ENCODE measurements at places on chromosomes 5 and 9.

GRCh38 chr5:148443998-148444397, 60.2 kb downstream of the FBXO38 start:
- DNase-seq, result peak; percentile 52

DNA sequence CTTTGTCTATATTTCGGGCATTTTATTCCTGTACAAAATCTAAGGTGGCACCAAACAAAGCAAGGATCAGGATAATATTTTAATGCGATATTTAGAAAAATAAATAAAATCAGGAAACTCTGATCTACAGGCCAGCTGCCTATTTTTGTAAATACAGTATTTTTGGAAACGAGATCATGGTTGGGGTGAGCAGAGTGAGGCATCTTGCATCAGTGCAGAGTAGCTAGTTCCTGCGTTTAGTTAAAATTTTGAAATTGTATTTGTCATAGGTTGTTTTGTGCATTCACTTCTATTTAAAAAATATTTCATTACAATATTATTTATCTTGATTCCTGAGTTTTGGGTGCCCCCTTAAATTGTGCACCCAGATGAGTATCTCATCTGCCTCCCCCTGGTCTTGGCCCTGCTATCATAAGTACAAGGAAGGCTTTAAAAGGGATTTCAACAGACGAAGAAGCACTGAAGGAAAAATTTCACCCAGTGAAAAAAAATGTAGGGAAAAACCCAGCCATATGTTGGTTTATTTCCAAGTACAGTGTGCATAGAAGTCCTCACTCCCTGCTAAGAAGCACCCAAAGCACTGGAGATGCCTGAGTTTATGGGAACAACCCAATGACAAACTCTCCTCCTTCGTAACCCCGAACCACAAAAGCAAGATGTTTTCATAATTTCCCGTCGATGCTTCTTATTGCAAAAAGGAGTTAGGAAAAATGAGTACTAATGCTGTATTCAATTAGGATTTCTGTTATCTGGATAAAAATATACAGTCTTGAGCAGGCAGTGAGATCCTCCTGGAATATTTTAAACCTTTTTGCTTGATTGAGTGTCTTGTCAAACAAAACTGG, 304.7 kb upstream of the CLINT1 start:
- DNase-seq, result no peak

DNA sequence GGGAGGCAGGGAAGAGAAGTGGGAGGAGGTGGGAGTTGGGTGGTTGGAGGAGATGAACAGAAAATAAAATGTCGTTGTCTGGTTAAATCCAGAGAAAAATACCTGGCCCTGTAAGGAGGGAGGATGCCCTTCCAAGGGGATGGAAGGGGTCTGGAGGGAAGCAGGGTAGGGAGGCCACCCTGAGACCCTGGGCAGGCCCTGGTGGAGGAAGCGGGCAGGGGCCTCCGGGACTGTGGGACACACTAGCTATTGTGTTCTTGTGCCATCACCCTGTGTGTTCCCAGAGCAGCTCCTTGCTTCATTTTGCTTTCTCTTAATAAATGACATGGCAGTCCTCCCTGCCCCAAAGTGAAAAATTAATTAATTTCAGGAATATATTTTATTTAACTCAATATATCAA, 11.8 kb upstream of the CD180 start:
- DNase-seq, result no peak

DNA sequence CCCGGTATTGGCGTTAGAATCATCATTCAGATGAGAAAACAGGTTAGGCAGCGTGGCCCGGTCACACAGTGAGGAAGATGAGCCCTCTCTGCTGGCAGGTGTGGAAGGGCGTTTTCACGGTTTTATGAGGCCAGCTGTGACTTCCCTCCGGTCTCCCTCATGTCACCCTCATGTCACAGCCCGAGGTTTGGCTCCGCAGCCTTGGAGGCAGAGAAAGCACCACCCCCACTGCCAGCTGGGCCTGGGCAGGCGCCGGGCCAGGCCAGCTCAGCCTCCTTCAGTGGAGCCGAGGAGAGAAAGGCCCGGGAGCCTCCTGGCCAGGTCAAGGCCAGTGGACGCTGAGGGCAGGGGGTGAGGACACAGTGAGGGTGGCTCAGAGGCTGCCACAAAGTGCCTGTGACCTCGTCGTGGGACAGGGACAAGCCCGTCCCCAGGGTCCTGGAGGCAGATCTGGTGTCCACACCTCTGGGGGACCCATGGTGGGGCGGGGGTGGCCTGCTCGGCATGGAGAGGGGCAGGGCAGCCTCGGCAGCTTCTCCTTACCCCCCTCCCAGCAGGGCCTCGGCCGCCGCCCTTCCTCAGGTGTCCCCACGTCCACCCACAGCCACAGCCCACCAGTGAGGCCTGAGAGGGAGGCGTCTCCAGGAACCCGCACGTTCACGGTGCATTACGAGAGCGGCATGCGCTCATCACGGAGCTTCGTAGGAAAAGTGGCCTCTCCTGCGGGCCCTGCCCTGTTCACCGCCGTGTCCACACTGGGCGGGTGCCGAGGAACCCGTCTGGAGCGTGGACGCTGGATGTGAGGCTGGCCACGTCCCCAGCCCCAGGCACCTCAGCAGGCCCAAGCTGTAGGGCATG, 32.2 kb downstream of the EXD3 start:
- no peak for DNase-seq

DNA sequence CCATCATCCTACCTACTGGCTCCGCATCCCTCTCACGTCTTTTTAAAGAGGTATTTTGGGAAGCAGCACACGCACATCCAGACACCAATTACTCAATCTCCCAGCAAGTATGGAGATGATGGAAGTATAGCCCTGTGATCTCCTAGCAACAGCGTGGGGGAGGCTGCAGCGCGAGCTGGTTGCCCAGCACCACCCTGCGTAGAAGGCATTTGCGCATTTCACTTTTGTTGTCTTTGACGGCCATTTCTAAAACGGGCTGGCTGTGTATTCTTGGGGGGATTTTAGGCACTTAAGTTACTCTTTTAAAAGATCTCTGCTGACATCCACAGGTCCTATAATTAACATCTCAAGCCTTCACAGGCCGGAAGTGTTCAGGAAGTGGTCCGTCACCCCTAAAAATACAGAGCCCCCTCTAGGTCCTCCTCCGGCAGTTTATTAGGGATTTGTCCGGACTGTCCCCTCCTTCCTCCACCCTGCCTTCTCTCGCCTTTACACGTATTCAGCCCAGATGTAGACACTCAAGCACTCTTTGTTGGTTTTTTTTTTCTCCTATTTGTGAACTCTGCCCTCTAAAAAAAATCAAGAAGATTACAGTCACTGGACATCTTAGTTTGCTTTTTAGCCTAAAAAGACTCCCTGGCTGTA, 371.4 kb downstream of the NTRK2 start:
- DNase-seq, result no peak

DNA sequence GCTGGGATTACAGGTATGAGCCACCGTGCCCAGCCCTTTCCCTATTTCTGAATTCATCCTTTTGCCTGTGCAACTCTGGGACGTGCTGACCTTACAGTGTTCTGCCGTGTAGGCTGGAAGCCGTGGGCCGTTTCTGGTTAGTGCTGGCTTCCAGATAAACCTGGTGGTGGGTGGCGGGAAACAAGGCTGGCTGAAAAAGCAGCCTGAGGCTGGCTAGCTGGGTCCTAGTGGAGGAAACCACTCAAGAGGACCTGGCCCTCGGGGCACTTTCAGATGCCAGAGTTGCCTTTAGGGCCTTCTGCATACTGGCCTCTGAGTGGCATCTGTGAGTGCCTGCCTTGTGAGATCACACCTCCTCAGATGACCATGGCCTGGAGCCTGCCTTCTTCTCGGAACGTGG, 26.9 kb downstream of the GALNT12 start:
- DNase-seq, result no peak

- DNase-seq, result no peak
Measured at GRCh38 chr5:54159153-54159892, 151.1 kb downstream of the ARL15 start.

- no peak for DNase-seq
Measured at GRCh38 chr9:134631881-134632280, 9.7 kb upstream of the COL5A1 start.

DNA sequence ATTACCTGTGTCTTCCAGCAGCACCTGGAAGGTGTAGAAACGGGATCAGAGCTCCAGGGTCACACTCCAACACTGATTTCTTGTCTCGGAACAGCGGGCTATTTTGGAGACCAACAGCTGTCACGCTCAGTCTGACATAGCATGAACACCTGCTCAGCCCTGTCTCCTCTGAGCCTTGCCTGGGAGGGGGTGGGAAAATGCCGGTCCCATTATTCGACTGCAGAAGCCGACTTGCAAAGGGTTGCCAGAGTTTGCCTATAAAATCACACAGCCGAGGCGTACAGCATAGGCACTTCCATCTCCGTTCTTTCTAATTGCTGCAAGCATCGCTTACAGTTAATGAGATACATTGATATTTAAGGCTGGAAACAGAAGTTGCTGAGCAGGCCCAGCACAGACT, 300.8 kb upstream of the MSX2 start:
- no peak for DNase-seq

DNA sequence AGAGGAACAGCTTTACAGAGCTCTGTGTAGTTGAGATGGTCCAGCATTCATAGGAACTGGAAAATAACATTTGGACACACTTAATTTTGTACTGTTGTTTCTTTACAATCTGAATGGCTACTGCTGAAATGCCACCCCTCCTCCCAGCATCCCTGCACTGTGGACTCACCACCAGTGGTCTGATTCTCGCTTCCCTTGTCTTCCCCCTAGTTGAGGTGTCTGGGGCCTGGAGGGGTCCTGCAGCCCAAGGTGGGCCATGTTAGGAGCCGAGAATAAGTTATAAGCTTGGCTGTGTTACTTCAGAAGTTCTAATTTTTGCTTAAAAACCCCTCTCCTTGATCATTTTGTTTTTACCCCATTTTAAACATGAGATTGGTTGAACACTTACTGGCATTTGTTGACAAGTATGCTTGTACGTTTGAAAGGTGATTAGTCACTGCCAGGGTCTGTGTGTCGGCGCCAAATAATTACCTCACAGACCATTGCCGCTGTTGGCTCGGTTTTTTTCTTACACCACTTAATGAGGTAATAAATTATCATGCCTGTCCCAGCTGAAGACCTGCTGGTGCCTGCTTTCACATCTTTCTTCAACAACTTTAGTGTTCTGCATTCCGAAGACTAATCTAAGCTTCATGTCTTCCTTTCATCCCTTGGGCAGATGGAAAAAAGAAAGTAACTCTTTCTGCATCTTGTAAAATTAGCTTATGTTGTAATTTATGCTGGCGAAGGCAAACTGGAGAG, 65.8 kb downstream of the MCCC2 start:
- DNase-seq, result no peak

DNA sequence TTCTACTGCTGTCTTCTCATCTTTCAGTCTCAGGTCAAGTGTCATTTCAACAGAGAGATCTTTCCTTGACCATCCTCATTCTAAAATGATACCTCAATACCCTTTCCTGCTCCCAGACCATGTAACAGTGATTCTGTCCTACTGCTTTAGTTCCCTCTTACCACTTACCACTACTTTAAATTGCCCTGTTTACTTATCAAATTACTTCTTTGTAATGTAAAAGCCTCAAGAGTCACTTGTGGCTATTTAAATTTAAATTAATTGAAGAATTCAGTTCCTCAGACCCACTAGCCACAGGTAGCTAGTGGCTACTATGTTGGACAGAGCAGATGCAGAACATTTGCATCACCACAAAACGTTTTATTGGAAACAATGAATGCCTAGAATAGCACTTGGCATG, 217.3 kb downstream of the ADAMTS6 start:
- no peak for DNase-seq

DNA sequence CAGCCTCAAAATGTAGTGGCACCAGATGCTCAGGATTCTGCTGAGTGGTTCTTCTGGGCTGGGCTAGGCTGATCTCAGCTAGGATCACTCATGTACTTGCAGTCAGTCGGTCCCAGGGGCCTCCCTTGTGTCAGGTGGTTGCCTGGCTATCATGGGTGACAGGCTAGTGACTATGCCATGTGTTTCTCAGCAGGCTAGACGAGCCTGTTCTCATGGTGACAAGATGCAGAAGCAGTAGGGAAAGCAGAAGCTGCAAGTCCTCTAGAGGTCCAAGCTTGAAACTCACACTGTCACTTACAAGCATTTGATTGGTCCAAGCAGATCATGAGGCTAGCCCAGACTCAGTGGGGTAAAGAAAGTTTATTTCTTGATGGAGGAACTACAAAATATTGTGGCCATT, 15.2 kb upstream of the KCNMB1 start:
- no peak for DNase-seq

GRCh38 chr9:110802416-110803035, 133.9 kb downstream of the MUSK start:
- DNase-seq, result no peak

DNA sequence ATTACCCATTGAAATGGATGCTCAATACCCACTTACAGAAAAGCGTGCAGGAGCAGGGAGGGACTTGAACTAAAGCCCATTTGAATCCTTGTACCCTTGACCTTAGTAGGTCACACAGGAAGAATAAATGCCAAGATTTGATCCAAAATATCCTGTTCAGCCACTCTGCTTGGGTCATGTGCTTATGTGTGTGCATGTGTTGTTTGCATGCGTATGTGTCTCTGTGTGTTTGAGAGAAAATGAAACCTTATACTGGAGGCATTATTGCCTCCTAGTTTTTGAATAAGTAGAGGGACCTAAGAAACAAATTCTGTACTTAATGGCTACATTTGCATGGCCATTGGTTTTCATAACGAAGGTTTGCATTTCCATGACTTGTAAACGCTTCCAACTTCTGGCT, 63.4 kb upstream of the TRIM32 start:
- DNase-seq, result no peak

GRCh38 chr5:59058969-59059687, 476.3 kb downstream of the RAB3C start:
- no peak for DNase-seq

DNA sequence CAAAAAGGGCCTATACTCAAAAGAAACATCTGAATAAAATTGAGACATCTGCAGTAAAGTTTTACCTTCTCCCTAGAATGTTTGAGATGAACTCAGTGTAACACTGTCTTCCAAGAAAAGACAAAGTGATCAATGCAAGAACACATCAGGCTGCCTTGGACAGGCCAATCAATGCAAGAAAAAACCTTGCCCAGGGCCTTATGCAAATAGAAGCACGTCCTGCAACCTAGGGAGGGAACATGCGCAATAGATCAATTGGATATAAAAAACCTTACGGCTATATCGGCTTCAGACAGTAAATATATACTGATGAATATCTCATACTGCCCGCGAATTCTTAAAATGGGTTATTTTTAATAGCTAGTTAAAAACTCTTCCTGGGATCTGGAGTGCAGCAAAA, 66.4 kb upstream of the POU5F2 start:
- DNase-seq, result no peak

GRCh38 chr5:113615708-113616107, 102.2 kb downstream of the YTHDC2 start:
- DNase-seq, result no peak

Data from CD4-positive, alpha-beta T cell treated with Interleukin-6 for 4 hours (primary cell).